ENCODE measurements at places on chromosomes 7 and 10.
A peak's percentile ranks its signal among the peaks of the same experiment; 100 is the strongest.

- DNase-seq: no peak
Measured at GRCh38 chr10:71765176-71765904, 8.0 kb downstream of the VSIR start.

DNA sequence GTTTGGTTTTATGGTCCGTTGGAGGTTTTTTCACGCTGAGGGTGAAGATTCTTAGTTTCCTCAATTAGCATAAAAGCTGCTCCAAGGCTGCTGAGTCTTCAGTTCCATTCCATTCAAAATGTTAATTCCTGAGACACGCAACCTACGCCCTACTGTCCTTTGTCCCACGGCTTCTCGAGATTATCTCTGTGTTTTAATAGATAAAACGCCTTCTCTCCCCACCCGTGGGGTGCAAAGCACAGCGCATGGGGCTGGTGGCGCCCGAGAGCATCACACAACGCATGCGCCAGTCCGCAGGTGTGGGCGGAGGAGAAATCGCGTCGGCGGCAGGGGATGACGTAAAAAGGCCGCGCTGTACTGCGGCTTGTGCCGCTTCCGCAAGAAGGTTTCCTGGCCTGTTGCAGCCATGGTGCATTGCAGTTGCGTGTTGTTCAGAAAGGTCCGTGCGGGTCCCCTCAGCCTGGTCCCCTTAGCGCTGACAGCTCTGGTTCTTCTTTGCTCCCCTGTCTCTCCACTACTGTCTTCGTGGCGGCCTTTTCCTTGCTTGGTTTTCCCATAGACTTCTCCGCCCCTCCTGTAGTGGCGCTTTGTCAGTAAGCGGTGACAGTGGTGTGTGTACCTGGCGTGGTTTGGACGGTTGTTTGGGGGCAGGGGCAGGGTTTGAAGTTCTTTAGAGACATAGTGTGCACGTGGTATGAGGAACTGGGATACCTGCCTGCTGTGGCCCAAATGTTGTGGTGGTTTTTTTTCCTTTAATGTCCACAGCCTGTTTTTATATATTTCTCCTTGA, at the start of gene GTPBP10:
Gene GTPBP10, plus strand, starts transcription at position 381 of the 790 bp plus-strand sequence. Its CDS starts 26 bp downstream, at position 407.
- peak; percentile 91 for DNase-seq

- DNase-seq: no peak
Measured at GRCh38 chr7:150897502-150898474, 45.5 kb downstream of the AOC1 start.

DNA sequence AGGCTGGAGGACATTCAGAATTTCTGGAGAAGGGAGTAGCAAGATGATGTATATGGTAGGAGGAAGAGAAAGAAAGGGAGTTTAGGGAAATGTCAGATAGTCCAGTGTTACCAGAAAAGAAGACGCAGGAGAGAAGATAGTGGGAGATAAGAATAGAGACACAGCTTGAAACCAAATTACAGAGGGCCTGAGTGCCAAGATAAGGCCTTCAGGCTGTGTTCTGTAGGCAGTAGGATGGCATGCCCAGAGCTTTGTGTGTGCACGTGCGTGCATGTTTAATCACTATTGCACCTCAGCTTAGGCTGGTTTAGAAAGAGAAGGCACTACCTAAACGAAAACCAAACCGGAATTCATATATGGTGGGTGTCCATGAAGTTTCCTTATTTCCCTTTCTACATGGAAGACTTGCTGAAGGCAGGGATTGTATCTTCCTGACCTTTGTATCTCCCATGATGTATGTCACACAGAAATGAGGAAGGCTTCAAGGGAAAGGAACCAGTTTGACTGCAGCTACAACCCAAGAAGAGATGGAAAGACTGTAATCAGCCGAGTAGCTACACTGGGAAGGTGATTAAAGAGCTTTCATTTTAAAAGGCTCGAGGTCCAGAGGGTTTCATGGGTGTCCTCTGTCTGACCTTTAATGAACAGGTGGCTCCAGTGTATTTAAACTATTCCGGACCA, 35.8 kb upstream of the BHLHA15 start:
- DNase-seq: no peak

- no peak for DNase-seq
Measured at GRCh38 chr7:87984088-87984487, 50.0 kb downstream of the ADAM22 start.

GRCh38 chr7:116342125-116342524, 131.8 kb downstream of the TES start:
- no peak for DNase-seq

GRCh38 chr10:95394161-95394880, 103.5 kb upstream of the PDLIM1 start:
- no peak for DNase-seq

- DNase-seq: no peak
Measured at GRCh38 chr7:44183386-44183785, 5.9 kb downstream of the GCK start.

- no peak for DNase-seq
Measured at GRCh38 chr7:130394421-130395195, 14.3 kb downstream of the CPA1 start.

- no peak for DNase-seq
Measured at GRCh38 chr7:4345004-4345403, 337.1 kb upstream of the FOXK1 start.

GRCh38 chr7:54774785-54775740, 16.1 kb upstream of the SEC61G start:
- DNase-seq: no peak

GRCh38 chr7:1719913-1720312, 49.8 kb downstream of the ELFN1 start:
- no peak for DNase-seq

DNA sequence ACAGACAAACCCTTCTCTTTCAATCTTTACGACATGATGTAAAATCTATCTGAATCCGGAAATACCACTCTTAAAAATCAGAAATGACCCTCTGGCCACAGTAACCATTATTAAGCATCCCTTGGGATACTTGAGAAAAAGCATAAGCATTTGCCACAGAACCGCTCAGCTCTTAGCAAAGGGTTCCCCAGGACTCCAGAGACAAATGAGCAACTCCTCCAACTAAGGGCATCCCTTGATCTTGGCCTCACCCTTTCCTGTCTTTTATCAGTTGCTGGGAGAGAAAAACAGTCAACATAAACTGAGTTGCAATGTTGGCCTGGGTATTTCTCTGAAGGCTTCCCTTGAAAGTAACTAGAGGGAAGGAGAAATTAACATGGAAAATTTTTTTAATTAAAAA, 3.5 kb downstream of the PDLIM1 start:
- DNase-seq: no peak

DNA sequence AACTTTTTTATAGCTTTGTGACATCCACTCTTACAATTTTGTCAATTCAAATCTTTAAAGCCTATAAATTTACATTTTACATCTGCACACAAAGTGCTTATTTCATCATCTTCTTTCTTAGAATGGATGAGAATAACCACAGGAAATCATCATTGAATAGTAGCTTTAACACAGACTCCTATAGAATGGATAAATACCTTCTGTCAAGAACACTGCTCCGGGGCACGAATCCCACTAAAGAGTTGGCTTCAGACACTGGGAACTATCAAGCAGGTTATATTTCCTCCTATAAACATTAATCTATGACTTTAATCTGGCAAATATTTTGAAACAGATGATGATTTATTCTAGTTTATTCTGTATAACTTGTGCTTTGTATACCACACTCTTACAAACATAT, 269.7 kb upstream of the TPK1 start:
- DNase-seq: no peak

DNA sequence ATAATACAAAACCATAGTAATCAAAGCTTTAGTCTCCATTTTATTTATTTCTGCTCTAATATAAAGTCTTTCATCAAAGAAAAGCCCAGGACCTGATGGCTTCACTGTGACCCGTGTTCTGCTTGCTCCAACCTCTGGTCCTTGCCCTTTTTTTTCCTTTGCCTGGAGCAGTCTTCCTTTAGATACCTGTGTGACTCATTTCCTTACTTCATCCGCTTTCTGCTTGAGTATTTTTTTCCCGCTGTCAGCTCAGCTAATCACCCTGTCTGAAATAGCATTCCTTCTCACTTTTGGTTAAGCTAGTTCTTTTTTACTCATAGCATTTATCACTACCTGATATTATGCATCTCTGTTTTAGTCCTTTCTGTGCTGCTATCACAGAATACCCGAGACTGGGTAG, 194.8 kb downstream of the ABCA13 start:
- no peak for DNase-seq

DNA sequence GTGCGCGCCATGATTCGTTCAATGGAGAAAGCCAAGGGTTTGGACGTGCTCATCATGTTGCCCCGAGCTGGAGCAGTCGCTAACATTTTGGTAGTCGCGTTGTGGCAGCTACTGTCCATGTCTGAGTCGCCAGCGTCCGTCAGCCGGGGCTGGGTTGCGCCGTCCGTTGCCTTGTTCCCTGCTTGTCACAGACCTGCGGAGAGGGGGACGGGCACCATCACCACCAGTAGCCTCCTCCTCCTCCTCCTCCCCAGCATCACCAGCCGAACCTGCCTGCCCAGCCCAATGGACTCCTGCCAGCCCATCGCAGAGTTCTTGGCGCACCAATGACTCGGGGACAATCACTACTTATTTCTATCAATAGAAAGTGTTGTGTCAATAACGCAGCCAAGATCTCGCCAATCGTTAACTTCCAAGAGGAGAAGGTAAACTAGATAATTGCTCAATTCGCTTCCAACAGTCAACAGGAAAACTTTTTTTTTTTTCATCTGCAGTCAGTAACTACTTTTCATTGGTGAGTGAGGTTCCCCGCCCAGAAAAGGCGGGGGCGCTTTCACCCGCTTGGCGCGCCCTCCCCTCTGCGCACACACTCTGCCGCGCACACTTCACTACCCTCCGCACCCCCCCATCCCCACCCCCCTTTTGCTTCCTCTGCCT, at the start of gene FEZF1:
Gene FEZF1, minus strand, starts transcription at position 432 of the 657 bp plus-strand sequence. Its CDS starts 313 bp downstream, at position 119.
- no peak for DNase-seq

DNA sequence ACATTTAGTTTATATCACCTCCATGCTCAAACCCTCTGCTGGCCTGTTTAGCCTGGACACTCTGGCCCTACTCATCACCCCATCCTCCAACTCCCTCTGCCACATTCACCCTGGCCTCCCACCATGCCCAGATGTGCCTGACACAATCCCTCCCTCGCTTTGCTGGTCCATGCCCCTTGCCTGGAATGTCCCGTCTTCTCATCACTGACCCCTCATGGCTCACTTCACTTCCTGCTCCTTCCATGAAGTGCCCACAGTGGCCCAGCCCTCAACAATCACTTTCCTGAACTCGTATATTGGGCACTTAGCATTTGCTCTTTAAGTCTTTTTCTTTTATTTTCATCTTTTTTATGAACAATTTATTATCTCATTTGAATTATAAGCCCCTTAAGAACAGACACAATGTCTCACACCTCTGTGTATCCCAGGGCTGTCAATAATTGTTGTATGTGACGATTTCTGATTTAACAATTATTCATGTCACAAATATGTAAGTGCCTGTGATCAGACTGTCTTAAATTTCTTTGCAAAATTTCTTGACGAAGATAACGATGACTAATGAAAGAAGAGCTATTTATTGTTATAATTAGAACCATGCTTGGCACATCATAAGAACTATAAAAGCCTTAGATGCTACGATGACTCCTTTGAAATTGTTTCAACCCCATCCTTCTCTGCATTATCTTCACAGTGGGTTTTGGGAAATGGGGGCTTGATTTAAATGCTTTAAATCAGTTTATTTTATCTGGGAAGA, 209.9 kb upstream of the YAE1 start:
- DNase-seq: no peak

GRCh38 chr10:116878123-116878522, 28.8 kb downstream of the ENO4 start:
- DNase-seq: no peak

DNA sequence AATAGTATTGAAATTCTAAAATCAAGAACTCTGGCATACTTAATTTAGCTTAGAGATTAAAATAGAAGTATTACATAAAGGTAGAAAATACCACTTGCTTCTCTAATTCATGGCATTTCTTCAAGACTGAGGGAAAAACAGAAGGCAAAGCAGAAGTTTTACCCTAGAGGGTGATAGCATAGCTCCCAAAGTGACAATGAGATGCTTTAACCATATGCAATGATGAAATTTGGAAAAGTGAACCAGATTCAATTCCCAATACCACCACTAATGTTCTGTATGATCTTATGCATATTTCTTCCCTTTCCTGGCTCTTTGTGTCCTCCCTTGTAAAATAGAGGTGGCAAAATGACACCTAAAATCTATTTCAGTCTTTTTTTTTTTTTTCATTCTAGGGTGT, 225.8 kb upstream of the PCLO start:
- DNase-seq: no peak

DNA sequence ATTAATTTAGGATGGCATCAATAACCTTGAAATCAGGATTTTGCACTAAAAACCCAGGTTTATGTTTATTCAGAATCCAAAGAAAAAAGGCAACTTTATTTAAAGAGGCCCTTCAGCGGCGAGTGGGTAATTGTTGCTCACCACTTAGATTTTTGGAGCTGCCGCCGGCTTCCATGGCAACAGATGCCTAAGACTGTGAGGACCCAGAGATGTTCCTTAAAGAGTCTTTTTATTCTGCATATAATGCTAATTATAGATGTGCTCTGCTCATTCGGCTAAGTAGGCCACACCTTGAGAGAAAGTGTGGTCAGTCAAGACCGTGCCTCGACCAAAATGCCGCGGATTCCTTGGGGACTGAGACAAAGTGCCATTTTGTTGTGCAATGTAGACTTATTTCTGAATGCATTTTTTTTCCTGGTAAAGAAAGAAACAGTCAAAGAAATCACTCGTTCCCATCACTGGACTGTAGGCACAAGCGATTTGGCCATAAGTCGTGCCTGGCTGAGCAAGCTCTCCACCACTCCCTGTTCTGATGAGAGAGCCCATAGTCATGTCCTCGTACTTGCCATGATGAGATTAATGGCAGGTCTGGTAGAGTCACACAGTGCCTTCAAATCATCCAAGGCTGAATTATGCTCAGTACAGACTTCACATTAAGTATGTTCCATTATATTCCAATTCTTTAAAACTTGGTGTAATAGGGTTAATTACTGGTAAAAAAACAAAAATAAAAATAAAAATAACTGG, 21.4 kb upstream of the MGMT start:
- DNase-seq: peak; percentile 45

GRCh38 chr10:126135941-126136595, 239.7 kb downstream of the FANK1 start:
- DNase-seq: no peak

GRCh38 chr7:154843670-154844237, 159.2 kb downstream of the PAXIP1 start:
- no peak for DNase-seq
